ENCODE measurements at places on chromosomes 6 and 20.
A peak's percentile ranks its signal among the peaks of the same experiment; 100 is the strongest.

GRCh38 chr6:143528164-143528811 is 16.8 kb upstream of the FUCA2 start:
- ATAC-seq = no peak

GRCh38 chr6:33343953-33344611 is 26.5 kb upstream of the ZBTB22 start:
- ATAC-seq = no peak

- ATAC-seq = peak; percentile 80
Observed at GRCh38 chr6:117399924-117400323, 25.8 kb downstream of the ROS1 start.

DNA sequence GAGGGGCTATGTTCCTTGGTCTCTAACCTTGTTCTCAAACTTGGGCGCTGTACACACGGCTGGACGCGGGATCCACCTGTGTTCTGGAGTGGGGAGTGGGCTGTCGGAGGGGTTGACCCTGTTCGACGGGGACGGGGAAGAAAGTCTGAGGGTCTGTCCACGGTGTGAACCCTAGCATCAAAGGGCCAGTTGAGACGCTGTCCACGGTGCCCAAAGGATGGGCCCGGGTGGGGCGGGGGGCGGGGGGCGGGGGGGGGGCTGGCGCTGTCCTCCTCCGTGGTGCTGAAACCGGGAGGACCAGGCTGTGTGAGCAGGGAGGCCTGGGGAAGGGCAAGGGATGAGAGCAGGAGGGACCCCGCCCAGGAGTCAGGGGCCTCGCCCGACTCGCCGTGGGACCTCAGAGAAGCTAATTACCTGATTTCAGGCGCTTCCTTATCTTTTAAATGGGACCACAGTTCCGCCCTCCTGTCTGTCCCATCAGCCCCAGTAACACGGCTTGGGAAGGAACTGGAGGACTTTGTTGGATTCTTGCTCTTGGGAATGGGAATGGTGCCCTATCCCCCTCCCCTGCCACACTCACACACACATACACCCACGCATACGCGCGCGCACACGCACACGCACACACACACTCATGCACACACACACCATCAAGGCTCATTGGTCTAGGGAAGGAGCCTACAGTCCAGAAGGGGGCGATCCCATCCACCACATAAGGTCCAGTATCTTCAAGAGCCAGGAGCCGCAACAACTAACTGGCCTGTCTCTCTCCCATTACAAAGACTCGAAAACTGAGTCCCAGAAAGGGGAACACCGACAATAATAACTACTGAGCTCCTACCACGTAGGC is 1.0 kb upstream of the VSTM2L start:
- ATAC-seq = peak; percentile 82

GRCh38 chr6:107198631-107199416 is 83.5 kb upstream of the BEND3 start:
- no peak for ATAC-seq

DNA sequence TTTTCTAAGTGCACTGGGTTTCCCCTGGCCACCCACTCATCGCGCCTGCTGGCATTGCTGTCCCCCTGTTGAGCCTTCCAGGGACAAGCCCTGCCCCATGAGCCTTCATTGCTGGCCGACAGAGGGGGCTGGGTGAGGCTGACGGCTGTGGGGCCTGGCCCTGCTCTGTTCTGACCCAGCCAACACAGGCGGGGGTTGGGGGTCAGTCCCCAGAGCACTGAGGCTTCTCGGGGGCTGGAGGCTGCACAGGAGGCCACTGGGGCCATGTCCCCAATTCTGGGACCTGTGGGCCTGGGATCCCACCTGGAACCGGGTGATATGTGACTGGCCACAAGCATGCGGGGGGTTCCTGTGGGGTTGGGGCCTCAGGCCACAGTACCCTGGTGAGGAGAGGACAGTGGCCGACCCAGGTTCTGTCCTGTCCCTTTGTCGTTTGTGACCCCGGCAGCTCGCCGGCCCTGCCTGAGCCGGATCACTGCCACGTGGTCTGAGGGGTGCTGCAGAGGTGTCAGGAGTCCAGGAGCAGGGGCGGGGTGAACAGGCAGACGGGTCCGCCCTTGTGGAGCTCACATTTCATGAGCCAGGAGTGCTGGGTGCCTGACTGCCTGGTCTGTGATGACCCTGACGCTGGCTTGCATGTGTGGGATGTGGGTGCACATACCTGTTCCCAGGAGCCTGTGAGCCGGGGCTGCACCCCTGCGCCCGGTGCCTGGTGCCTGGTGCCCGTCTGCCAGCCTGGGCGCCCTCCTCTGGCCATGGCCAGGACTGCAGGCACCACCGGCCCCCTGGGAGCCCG is 2.1 kb upstream of the COL20A1 start:
- peak; percentile 69 for ATAC-seq

Data from SK-N-SH treated with all-trans-retinoic acid at 6 μM for 48 hours (cell line).